ENCODE measurements at places on chromosomes 12 and 14.

- no peak for DNase-seq
These were observed 7.8 kb downstream of the LRRK2 start for GRCh38 chr12:40232602-40233001.

GRCh38 chr14:103546652-103547454, 15.6 kb downstream of the BAG5 start:
- DNase-seq = peak; percentile 56

DNA sequence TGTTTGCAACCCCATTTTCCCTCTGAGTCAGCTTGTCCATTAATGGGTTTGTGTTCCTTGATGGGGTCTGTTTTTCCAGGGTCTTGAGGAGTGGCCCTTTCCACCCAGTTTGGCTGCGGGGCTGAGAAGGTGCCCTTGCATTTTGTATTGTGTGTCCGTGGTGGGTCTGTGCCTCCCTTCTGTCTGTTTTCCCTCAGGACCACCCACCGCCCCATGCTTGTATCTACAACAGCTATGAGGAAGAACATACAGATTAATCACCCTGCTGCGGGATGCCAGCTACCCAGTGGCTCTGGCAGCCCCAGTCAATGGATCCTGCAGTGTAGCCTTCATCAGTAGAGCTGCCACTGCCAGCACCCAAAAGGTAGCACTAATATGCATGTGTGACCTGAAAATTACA, 235.7 kb downstream of the CACNA1C start:
- DNase-seq = no peak

DNA sequence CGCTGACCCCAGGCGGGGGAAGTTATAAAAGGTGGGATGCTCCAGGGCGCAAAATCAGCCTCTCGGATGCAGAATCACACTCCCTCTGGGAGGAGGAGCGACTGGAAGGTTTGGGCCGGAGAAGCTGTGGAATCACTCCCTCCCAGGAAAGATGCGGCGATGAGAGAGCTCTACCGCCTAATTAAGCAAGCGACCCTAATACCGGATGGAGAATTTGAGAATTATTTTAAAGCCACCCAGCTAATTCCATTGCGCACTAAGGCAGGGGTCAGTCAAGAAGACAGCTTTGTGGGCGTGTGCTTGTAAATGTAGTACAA, 1.9 kb downstream of the COL2A1 start:
- no peak for DNase-seq

- DNase-seq = no peak
These were observed 52.4 kb upstream of the EIF5 start for GRCh38 chr14:103281496-103282231.

DNA sequence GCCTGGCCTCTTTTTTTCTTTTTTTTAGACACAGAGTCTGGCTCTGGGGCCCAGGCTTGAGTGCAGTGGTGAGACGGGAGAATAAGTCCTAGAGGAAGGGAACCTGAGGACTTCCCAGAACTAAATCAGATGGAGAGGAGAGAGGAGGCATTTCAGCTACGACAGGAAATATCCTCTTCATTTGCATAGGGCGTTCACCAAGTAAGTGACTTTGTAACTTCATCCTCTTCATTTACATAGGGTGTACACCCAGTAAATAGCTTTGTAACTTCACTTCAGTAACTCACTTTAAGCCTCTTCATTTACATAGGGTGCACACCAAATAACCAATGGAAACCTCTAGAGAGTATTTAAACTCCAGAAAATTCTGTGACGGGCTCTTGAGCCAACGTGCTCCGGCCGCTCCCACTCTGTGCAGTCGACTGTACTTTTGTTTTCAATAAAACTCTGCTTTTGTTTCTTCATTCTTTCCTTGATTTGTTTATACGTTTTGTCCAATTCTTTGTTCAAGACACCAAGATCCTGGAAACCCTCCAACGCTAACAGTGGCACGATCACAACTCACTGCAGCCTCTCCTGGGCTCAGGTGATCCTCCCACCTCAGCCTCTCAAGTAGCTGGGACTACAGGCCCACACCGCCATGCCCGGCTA, 21.4 kb upstream of the ANKRD9 start:
- no peak for DNase-seq

- no peak for DNase-seq
These were observed 103.4 kb upstream of the MAP1LC3B2 start for GRCh38 chr12:116455540-116456329.
